ENCODE measurements at places on chromosomes 3 and 15.

DNA sequence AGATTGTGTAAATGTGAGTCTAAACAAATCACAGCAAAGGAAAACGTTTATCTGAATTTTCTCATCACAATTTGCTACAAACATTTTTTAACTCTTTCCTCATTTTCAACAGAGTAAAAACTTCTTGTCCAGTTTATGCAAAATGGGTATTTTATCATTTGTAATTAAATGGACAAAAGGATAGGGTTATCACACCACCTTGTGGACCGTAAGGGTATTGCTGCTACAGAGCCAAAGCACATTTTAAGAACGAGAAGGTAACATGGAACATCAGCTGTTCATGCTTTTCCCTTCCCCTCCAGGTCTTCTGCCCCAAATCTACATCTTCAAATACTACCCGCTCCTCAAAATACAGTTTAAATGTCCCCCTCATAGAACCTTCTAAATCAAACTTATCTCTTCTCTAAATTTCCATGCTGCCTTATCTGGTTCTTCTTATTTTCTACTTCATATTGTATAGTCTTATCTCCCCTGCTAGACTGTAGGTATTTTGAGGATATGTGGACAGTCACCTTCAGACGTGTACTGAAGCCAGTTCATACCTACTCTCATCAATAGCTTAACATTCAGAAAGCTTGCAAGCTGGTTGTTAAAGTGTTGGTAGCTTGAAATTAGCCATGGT, 12.8 kb upstream of the SETMAR start:
- DNase-seq = peak; percentile 10

GRCh38 chr15:67240235-67241131, 14.0 kb downstream of the AAGAB start:
- DNase-seq = no peak

DNA sequence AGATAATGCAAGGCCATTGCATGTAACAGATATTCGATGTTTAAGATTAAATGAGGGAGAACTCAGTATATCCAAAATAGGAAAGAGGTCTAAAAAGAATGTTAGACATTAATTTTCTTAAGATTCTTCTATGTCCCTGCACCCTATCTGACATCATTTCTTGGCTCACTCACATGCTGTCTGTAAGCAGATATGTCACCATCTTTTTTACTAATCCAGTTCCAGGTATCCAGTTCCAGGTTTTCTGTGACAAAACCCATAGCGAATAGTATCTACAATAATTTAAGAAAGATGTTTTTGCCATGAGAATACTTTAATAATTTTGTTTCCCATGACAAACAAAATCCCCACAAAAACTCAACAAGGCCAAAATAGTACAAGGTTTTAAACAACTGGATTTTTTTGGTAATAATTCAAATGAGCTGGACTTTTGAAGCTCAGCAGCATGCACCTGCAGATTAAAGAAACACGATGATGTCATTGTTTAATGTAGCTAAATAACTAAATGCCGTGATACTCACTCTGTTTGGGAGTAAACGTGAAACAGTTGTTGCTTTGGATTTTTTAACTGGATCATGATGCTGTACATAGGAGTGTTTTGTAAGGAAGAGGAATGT, 867.6 kb downstream of the EPHA3 start:
- no peak for DNase-seq

DNA sequence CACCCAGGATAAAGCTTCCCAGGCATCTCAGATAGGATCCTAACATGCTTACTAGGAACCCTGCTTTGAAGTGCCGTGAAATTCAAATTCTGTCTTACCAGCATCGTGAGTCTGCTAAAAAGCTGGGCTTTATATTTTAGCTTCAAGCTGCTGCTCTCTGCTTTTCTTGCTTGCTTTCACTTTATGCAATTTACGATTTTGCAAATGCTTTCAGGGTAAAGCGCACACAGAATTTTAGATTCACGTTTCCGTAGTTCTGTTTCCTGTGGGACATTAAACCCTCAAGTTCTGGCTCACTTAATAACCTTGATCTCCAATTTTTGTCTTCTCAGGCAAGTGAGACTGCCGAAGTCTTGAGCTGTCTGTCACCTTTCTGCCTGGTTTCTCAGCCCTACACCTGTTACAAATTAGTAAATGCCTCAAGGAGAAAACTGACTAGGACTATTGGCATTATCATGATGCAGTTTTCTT, 170.5 kb upstream of the TGFBR2 start:
- DNase-seq = peak; percentile 0

- DNase-seq = no peak
Measured at GRCh38 chr3:141181819-141182218, 49.8 kb upstream of the PXYLP1 start.

DNA sequence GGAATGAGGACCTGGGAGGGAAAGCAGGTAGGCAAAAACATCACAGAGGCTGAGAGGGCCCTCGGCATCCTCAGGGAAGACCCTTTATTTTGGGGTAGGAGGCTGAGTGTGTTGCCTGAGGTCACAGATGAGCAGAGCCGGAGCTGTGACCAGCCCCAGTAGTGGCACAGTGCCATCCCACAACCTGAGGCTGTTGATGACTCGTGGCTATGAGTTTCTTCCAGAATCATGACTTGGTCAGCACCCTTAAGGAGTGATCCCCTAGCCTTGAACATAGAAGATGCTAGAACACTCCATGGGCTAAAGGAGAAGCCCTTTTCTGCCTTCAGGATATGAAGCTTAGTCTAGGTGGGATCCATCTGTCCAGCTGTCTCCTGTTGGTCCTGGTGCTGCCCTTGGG, 19.5 kb upstream of the CXCR6 start:
- DNase-seq = no peak

DNA sequence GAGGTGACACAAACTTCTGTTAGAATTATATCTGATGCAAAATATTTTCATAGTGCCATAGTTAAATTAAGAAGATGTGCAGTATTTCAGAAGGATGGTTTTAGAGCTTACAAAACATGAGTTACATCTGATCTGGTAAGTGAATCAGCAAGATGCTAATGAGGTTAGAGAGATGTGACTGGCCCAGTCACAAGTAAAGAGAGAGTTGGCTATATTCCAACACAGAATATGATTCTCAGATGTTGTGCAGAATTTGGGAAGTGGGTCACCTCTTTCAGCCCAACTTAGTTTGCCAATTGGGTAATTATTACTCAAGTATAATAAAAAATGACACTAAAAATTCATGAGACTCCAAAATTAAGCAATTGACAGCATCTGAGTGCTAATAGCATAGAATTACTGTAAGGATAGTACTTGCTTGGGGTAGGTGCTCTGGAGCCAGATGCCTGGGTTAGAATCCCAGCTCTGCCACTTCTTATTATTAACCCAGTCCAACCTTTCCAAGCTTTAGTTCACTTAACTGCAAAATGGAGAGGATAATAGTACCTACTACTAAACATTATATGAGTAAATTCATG, 30.8 kb downstream of the P2RY1 start:
- no peak for DNase-seq

GRCh38 chr3:73235768-73236167, 174.3 kb downstream of the EBLN2 start:
- DNase-seq = no peak

- DNase-seq = no peak
Measured at GRCh38 chr15:101068961-101069653, 149.9 kb downstream of the LRRK1 start.

DNA sequence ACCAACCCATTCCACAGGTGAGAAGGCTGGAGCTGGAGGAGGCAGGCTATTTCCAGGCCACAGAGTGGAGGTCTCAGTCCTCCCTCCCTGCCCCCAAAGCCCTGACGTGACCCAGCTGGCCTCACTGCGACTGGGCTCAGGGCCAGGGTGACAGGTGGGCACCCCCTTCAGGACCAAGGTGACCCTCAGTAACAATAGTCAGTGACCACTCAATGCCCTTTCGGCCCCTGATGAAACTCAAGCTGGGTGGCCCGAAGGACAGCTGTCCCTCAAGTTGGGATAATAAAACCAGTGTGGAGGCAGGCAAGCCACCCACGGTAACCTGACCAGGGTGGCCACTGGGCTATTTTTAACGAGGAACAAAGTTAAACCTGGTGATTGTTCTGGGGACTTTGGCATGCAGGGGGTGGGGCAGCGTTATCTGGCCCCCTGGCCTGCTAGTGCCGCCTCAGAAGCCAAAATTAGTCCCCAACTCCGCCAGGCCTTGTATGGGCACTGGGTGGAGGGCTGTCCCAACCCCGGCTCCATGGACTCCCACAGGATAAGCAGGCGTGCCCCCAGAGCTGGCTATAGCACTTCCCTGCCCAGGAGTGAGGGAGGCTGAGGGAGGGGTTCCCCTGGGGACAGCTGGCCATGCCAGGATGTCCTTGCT, 1.1 kb downstream of the TNNC1 start:
- DNase-seq = no peak

DNA sequence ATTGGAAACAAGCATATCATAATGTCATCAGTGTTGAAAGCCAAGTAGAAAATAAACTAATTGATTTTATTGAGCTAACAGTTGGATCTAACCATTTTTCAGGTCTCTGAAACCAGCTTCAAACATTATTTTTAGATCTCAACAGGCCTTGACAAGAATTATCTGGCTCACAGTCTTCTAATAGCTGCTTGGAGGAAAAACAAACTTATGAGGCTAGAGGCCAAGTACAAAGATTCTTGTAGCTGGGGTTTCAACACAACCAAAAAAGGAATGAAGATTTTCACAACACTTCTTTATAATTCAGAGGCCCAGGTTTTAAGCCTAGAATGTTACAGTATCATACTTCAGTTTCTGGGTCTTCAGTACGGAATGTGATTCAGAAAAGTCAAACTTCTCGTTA, 3.7 kb downstream of the SETMAR start:
- no peak for DNase-seq
